ENCODE measurements at places on chromosomes 16 and 17.

DNA sequence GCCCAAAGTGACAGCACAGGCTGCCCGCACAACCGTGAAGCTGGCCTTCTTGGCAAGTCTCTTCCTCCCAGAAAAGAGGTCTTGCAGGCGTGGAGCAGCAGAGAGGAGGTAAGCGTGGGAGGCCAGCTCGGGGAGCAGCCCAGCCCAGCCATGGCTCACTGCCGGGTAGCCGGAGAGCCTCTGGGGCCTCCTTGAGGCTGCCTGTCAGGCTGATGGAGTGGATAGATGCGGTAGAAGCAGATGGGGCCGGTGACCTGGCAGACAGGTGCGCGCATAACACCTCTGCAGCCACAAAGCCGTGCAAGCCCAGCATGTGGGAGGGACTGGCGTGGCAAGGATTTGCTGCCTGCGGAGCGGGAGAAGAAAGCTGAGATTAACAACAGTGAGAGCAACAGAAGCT lies 17.1 kb upstream of the DOK4 start:
- DNase-seq = no peak

DNA sequence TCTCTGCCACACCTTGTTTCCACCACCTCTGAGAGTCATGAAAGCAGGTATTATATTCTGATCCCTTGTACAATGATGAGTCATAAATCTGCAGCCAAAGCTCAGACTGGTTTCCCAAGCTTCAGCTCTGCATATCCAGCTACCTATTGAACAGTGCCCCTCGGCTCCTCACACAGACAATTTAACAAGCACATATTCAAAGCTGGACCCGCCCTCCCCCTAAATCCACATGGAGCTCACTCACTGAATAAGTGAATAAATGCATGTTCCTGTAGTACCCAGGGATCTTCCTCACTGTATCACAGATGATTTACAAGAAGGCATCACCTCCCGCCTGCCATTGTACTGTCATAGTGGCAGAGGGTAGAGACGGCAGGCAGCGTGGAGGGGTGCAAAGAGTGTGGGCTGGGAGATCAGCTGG lies 516.4 kb downstream of the GRIN2A start:
- DNase-seq = no peak

GRCh38 chr17:62741290-62741689 lies 66.8 kb downstream of the MARCHF10 start:
- no peak for DNase-seq

- no peak for DNase-seq
These were observed 36.4 kb upstream of the CD300E start for GRCh38 chr17:74659889-74660288.

DNA sequence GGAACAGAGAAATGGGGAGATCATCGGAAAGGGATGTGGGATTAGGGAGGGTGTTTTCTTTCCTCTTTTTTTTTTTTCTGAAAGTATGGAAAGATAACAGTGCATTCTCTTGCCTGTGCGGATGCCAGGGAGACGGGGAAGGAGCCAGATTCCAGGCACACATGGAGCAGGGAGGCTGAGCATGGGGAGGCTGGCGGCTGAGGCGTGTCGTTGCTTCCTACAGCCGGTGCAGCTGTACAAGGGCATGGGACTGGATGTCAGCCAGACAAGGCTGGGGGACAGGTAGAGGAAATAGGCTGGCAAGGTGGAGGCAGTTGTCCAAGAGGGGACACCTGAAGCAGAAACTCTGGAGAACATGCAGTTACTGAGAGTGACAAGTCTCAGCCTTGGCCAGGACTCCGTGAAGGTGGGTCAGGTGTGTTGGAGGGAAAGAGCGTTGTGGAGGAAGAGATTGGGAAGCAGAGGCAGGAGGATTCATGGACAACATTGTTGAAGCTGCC lies 16.6 kb upstream of the ADORA2B start:
- no peak for DNase-seq

DNA sequence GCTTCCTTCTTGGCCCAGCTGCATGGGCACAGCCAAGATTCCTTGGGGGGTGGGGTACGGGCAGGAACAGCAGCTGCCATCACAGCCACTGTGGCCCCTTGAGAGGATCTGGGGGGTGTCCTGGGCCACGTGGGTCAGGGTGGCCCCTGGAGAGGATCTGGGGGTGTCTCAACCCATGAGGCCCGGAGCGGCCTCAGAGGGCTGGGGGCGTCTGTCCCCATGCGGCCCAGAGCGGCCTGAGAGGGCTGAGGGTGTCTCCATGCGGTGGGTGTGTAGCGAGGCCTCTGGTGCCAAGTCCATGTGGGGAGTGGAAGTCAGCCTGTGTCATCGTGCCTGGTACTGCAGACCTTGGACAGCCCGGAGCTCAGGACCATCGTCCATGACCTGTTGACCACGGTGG lies 13.7 kb downstream of the TSC2 start:
- DNase-seq = no peak

GRCh38 chr17:17361867-17362539 lies 58.8 kb downstream of the NT5M start:
- DNase-seq = no peak

- peak; percentile 54 for DNase-seq
These were observed 20.3 kb downstream of the ANKRD40 start for GRCh38 chr17:50687200-50688066.

- DNase-seq = no peak
These were observed 7.3 kb downstream of the TBC1D24 start for GRCh38 chr16:2482249-2482648.

- no peak for DNase-seq
These were observed 119.2 kb downstream of the SKAP1 start for GRCh38 chr17:48310748-48311213.

DNA sequence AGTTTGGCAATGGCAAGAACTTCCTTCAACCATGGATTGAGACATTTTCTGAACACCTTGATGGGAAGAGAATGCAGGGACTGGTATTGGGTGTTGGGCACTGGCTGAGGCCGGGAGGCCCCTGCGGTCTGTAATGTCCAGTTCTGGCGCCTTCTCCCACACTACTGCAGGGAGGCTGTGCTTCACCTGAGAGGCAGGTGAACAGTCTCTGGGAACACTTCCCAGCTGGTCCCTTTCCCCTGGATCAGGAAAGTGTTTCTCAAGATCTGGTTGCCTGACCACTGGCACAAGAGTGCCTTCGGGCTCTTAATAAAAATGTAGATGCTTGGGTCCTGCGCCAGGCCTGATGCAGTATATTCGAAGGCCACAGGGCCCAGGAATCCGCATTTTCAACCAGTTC lies 28.5 kb upstream of the NAT9 start:
- no peak for DNase-seq

DNA sequence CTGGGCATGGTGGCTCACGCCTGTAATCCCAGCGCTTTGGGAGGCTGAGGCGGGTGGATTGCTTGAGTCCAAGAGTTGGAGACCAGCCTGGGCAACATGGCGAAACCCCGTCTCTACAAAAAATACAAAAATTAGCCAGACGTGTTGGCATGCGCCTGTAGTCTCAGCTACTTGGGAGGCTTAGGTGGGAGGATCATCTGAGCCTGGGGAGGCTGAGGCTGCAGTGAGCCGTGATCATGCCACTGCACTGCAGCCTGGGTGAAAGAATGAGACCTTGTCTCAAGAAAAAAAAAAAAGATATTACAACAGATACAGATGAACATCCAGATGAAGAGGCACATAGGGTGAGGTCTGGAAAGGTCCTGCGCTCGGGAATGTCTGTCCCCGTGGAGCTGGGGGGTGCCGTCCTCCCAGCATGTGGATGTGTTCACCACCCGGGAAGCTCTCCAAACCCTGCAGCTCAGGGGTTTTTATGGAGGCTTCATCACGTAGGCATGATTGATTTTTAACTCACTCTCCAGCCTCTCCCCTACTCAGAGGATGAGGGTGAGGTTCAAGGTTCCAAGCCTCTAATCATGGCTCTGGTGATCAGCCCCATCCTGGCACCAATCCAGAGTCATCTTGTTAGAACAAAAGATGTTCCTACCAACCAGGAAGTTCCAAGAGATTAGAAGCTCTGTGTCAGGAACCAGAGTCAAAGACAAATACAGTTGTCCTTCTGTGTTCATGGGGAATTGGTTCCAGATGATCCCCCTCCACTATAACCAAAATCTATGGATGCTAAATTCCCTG lies 85.0 kb upstream of the DNAJA2 start:
- no peak for DNase-seq

DNA sequence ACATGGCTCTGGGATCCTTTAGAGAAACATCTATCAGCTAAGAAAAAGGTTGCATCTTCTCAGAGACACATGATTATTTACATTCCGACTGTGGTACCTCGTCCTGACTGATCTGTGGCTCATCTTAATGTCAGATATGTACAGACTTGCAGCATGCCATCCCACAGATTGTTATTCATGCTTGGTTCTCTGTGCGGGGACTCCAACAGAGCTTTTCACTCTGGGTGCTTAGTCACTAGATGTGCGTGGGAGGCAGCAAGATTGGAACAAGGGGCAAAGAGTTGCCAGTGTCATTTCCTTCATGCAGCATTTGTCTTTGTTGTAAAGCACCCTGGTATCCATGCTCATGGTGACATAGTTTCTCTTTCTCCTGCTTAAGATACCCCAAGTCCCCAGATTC lies 179.1 kb upstream of the CACNG5 start:
- DNase-seq = peak; percentile 62

DNA sequence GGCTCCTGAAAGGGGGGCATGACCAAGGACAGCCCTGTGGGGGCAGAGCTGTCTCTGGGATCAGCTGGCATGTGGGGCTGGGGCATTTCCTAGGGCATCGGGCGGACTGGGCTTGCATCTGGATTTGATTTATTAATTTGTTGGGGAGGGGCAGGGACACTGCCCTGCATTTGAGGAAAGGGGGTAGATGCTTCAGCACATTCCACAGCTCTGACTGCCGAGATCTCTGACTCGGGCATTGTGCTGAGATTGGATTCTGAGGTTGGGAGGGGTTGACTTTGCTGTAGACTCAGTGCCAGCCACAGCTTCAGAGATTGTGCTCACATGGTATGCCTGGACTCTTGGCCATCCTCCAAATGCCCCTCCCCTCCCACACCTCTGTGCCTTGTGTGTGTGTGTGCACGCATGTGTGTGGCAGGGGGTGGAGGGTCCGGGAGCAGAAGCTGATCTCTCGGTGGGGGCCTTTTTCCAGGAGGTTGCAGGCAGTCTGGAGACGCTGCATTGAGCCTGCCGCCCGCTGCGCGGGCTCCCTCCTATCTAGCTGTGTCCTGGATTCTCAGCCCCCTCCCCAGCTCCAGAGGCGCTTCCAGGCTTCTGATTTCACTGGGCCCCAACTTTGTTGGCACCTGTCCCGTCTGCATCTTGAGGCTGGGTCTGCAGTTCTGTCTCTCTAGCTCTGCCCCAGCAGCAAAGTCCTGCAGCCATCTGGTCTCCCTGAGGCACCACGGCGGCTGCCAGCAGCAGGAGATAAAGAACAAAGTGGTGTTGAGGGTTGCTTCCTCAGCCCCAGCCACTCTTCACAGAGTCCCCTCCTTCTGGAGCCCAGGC lies 14.9 kb downstream of the IGFBP4 start:
- peak; percentile 76 for DNase-seq

DNA sequence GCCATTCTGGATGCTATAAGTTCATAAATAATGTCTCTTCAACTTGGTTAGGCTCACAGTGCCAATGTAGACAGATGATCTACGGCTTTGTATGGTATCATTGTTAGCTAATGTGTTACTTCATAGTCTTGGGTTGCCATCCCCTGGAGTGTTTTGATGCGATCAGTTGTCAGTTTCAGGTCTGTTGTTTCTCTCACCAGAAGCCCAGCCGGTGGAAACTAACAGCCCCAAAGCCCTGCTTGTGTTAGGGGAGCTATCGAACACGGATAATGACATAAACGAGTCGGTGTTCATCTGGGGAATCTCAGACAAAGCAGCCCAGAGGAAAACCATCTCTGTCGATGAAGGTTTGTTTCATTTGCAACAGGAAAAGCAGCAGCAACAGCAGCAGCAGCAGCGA lies 107.4 kb upstream of the ANKFN1 start:
- no peak for DNase-seq

DNA sequence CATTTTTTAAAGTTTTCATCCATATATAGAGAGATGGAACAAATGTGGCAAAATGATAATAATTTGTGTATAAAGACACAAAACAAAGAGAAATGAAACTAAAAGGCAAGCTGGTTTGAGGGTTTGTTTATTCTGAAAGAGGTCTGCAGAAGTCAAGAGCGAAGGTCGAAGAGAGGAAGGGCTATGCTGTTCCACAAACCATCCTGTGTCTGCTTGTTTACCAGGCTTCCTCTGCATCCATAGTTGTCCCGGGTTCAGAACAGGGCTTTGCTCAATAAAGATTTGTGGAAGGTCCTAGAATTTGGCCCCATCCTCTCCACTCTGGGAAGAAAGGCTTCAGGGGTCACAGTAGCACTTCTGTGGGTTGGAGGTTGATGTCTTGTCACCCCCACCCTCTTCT lies 2.4 kb upstream of the MARVELD3 start:
- DNase-seq = no peak

GRCh38 chr17:17141860-17142552 lies 64.1 kb downstream of the PLD6 start:
- DNase-seq = peak; percentile 56

DNA sequence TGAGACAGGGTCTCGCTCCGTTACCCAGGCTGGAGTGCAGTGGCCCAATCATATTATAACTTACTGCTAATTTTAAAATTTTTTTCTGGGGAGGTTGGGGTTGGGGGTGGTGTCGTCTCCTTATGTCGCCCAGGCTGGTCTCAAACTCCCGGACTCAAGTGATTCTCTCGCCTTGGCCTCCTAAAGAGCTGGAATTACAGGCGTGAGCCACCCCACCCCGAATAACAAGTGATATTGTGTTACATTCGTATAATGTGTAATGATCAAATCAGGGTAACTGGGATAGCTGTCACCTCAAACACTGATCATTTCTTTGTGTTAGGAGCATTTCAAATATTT lies 16.2 kb upstream of the KPNA2 start:
- no peak for DNase-seq

- no peak for DNase-seq
These were observed 60.9 kb downstream of the RPTOR start for GRCh38 chr17:80605326-80606066.

- no peak for DNase-seq
These were observed 2.9 kb downstream of the MARCHF10 start for GRCh38 chr17:62805234-62805633.
